ENCODE measurements at places on chromosomes 3 and 15. TPM values are rescaled to one million over a fixed set of nuclear protein-coding genes. Genes with fewer than 3 reads are reported as not detected.
A peak's percentile ranks its signal among the peaks of the same experiment; 100 is the strongest.

Gene CHRNB4
- not detected for total RNA-seq

DNA sequence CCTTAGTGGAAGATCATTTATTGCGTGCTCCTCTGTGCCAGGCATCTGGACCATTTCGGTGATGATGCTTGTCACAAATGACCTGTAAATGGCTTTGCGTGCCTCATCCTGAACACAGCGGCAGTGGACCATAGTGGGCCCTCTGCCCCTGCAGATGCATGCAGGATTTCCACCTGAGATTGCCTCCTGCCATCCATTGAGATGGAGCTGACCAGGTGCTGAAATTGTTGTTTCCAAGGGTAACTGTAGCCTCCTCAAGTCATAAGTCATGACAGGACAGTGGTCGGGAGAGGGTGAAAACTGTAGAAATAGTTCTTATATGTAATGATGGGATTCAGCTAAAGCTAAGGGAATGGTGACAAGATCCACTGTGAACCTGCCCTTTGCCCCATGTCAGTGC is 35.5 kb downstream of the CLSTN2 start:
- DNase-seq, result no peak

GRCh38 chr15:66647358-66647757 is 54.7 kb upstream of the SMAD6 start:
- peak; percentile 85 for DNase-seq

- DNase-seq, result no peak
Observed at GRCh38 chr15:80744826-80745225, 34.3 kb upstream of the CEMIP start.

GRCh38 chr3:183328823-183329222 is 75.8 kb downstream of the B3GNT5 start:
- no peak for DNase-seq

DNA sequence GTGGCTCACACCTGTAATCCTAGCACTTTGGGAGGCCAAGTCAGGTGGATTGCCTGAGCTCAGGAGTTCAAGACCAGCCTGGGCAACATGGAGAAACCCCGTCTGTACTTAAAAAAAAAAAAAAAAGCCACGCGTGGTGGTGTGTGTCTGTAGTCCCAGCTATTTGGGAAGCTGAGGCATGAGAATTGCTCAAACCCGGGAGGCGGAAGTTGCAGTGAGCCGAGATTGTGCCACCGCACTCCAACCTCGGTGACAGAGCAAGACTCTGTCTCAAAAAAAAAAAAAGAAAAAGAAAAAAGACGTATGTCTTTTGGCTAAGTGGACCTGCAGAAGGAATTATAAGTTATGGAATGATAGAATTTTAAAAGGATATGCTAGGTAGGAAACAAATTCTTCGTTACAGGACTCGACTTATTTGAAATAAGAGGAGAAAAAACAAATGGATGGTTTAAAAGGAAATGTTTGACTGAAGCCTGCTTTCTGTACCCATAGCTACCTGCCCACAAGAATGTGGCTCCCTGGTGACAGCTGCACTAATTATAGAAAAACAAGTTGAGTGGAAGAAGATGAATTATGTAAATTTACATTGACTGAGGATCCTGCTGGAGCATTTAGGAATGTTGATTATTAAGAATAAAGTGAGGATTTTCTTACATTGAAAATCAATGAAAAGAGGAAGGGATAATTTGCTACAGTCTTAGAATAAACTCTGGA is 36.0 kb upstream of the SKIL start:
- peak; percentile 80 for DNase-seq

GRCh38 chr3:193962986-193963685 is 172.8 kb upstream of the HES1 start:
- no peak for DNase-seq

GRCh38 chr15:61410662-61411061 is 181.6 kb upstream of the RORA start:
- no peak for DNase-seq

DNA sequence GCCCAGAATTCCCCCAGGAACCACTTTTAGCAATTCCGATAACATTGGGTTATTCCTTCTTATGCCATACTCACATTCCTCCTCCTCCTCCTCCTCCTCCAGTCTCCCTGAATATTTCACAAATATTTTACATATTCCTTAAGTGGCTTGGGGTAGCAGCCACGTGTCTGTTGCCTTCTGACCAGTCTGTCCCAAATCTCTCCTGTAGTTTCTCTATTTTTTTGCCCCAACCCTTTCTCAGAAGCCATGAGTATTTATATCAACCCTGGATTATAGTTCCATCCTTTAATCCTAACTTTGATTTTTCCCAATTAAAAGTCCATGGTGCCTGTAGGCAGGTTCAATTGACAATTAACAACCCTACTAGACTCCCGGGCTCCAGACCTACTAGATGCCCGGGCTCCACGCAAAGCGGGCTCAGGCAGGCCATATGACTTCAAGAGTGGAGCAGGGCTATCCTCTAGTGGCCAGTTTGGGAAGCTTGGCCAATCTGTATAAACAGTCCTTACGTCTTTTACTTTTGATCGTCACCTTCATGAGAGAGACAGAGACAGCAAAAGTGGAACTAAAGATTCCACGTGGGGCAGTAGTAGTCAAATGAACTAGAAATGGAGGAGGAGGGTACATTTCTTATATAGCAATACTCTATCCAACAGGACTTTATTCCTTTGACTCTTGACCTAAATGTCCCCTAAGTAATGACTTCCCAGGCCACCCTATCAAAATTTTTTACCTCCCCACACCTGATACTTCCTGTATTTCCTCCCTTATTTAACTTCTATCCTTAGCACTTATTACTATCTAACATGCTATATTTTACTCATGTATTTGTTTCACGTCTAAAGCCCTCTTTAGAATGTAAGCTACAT is 69.7 kb downstream of the USF3 start:
- no peak for DNase-seq

DNA sequence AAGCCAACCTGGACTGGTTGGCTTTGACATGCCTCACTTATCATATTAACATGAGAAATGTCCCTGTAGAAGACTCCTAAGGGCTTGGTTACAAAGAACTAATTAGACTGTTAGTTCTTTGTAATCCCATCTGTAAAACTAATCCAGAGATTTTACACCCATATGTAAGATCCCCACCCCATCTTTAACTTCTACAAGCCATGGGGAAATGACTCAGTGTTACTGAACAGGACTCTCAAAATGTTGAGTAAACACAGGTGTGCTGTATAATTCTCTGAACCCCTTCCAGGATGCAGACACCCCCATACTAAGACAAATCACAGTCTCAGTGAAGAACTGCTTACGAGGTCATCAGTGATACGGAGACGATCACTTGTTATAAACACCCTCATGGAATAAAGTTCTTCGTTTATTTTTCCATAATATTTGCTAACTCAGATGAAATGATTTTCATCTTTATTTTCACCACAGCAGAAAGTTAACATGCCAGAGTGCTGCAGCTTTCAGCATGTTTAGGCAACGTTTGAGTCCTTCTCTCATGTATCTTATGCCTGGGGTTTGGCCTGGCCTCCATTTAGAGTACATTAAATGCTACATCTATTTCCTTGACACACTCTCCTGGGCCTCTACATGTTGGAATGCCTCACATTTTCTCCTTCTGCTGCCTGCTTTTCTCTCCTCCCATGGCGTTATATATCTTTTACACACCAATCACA is 55.3 kb upstream of the LEKR1 start:
- no peak for DNase-seq

All from cardiac septum (tissue), 1 donor.